ENCODE measurements at places on chromosomes 3 and 15.

- DNase-seq: no peak
These were observed 64.6 kb downstream of the CPN2 start for GRCh38 chr3:194286375-194287146.

DNA sequence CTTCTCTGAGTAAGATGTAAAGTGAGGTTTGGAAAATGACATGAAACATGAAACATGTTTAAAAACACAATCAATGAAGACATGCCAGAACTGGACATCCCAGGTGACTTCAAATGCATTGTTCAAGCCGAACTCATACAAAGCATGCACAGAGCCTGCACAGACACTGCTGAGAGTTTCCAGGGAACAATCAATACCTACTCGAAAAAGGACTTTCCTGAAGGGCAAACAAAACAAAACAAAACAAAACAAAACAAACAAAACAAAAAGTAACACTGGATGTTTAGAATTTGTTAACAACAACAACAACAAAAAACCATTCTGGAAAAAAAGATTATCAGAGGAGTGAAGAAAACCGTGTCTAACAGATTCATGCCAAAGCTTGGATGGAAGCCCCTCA, 10.5 kb upstream of the TM4SF19 start:
- no peak for DNase-seq

- DNase-seq: no peak
These were observed 409.0 kb downstream of the TAFA4 start for GRCh38 chr3:68523330-68523729.

DNA sequence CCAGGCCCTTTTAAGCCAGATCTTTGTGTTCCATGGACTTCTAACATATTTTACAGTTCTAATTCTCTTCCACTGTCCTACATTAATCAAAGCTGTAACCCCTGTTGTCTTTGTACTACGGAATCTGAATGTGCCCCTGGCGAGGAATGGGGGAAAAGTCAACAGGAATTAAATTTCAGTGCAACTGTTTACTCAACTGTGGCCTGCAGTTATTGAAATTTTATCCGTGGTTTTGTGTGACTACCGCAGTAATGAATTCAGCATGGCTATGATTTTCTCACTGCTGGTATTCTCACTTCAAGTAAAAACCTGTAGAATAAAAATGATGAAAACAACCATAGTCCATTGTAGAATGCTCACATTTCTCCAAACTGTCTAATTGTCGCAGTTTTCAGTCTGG, 388.0 kb downstream of the FOXP1 start:
- no peak for DNase-seq

DNA sequence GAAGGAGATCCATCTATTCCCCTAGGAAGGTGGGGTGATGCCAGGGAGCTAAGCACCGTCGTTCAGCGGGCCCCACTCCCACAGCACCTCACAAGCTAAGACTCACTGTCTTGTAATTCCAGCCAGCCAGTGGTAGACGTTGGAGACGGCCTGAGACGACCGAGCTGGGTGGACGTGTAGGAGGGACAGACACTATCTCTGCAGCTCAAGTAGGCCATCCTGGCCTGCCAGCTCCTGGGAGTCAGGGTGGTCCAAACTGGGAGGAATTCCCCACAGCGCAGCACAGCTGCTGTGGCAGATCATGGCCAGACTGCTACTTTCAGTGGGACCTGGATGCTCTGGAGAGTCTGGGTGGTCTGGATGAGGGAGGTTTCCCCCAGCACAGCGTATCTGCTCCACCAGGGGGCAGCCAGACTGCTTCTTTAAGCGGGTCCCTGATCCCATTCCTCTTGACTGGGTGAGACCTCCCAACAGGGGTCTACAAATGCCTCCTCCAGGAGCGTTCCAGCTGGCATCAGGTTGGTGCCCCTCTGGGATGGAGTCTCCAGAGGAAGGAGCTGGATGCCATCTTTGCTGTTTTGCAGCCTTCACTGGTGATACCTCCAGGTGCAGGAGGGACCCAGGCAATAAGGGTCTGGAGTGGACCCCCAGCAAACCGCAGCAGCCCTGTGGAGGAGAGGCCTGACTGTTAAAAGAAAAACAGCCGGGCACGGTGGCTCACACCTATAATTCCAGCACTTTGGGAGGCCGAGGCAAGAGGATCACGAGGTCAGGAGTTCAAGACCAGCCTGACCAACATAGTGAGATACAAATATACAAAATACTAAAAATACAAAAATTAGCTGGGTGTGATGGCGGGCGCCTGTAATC, 27.6 kb downstream of the GNB5 start:
- DNase-seq: no peak

- no peak for DNase-seq
These were observed 20.8 kb downstream of the TM4SF1 start for GRCh38 chr3:149356630-149357029.

DNA sequence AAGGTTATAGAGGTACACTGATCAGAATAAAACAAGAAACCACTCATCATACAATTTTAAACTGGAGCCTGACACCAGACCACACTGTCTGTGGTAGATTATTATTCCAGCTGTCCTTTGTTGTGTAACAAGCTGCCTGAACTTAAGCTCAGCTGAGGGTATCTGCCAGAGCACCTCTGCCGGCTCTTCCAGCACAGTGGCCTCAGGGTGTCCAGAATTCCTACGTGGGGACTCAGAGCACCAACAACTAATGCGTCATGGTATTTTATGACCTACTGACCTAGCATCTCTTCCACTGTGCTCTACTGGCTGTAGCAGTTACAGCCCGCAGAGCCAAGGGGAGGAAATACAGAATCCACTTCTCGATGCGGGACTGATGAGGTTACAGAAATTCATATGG, 15.6 kb upstream of the RAF1 start:
- DNase-seq: no peak

GRCh38 chr15:36403351-36403750, 176.1 kb upstream of the CDIN1 start:
- DNase-seq: no peak

GRCh38 chr15:100859970-100860828, 19.4 kb upstream of the ALDH1A3 start:
- no peak for DNase-seq

DNA sequence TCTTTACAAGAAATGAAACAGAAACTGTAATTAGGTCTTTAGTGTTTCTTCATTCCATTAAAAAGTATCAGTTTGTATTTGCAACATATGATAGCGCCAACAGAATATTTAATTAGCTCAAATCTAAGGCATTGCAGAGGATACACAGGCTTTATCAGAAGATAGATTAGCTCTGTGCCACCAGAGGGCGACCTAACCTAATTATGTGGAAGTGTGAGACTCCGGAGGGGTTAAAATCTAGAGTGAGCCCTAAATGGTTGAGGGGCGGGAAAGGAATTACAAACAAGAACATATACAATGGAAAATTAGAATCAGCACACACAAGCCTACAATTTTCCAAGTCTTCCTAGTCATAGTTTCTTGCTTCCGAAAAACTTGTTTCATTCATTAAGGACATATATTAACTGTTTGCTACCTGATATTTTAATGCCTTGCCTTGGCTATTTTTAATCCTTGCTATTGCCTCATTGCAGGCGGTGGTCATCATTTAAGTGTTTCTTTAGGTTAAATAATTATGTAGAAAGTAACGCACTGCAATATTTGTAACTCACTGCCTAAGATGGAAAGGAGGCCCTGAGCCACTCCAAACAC, 18.0 kb upstream of the RYR3 start:
- DNase-seq: peak; percentile 11

- DNase-seq: no peak
These were observed 178.9 kb downstream of the ECT2 start for GRCh38 chr3:172929451-172929850.

DNA sequence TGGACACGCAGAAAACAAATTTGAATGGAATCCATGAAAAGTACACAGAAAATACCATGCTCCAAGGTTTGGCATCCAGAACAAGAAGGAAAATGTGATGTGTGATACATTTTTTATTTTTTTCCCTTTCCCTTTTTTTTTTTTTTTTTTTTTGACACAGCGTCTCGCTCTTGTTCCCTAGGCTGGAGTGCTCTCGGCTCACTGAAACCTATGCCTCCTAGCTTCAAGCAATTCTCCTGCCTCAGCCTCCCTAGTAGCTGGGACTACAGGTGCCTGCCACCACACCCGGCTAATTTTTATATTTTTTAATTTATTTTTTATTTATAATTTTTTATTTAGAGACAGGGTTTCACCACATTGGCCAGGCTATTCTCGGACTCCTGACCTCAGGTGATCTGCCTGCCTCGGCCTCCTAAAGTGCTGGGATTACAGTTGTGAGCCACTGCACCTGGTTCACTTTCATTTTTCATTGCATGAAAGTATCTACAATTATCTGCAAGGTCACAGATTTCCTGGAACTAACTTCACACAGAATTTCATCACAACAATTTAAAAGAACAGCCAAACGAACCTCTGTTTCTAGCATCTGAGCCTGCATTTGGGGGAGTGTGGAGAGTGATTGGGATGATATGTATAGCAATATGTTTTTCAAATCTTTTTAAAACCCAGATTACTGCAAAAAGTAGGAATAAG, 8.3 kb downstream of the POU1F1 start:
- DNase-seq: no peak

GRCh38 chr3:161475905-161476304, 20.7 kb upstream of the OTOL1 start:
- DNase-seq: no peak

GRCh38 chr3:140365872-140366697, 311.8 kb upstream of the TRIM42 start:
- no peak for DNase-seq

- no peak for DNase-seq
These were observed 467.5 kb downstream of the C3orf38 start for GRCh38 chr3:88617283-88617682.

DNA sequence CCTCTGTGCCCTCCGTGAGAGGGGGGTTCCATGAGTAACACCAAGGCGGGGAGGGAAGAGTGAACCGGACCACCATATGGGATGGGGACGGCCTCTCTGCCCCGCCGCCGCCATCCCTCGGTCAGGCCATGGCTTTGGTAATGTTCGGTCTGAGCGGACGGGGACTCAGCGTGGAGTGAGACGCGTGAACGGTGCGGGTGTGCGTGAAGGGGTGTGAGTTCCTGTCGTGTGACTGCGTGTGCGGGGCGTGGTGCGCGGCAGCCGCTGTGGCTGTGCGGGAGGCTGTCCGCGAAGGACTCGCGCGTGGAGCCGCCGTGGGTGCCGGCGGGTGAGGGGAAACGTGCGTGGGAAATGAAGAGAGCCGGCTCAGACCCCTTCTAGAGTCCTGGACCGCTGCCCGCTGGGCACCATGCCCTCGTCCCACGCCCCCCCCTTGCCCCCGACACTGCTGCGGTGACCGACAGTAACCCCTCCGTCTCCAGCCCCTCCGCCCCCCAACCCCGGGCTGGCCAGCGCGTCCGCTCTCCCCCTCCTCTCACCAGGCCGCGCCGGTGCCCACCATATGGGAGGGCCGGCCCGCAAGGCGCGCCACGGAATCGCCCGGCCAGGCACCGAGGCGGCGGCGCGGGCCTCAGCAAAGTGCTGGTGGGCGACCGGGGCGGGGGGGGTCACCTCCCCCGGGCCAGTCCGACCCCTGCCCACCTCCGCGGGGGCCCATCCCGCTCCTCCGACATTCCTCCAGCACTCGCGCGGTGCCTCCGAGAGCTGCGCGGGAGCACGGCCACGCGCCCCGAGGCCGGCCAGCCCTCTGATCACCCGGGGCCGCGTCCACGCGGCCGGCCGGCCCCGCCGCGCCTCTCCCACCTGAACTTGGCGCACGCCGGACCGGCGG, 589 bp downstream of the KLF15 start:
- no peak for DNase-seq

DNA sequence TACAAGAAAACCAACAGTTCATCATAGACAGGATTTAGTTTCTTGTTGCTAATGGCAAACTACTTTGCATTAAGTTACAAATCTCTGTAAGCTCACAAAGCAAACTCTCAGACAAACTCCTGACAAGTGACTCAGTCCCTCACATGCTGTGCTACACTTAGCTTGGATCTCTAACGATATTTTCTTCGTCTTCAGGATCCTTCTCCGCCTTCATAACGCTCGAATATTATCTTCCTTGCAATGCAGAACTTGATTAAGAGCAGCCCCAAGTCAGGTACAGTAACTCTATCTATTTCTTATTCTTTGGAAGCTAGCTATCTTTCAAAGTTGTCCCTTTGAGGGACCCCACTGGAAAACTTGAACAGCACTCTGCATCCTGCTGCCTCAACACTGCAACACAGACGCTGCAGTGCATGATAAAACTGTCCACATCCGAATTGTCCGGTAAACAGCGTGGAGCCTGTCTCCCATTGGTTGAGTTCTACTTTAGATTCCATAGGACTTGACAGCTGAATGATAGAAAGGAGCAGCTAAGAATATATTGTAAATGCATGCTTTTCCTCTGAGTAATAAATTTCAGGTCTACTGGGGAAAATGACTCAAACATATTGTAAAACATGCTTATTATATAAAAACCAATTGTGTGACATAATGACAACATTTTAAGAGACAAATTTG, 61.3 kb downstream of the UACA start:
- DNase-seq: no peak

GRCh38 chr3:69012800-69013252, 658 bp downstream of the EOGT start:
- no peak for DNase-seq

DNA sequence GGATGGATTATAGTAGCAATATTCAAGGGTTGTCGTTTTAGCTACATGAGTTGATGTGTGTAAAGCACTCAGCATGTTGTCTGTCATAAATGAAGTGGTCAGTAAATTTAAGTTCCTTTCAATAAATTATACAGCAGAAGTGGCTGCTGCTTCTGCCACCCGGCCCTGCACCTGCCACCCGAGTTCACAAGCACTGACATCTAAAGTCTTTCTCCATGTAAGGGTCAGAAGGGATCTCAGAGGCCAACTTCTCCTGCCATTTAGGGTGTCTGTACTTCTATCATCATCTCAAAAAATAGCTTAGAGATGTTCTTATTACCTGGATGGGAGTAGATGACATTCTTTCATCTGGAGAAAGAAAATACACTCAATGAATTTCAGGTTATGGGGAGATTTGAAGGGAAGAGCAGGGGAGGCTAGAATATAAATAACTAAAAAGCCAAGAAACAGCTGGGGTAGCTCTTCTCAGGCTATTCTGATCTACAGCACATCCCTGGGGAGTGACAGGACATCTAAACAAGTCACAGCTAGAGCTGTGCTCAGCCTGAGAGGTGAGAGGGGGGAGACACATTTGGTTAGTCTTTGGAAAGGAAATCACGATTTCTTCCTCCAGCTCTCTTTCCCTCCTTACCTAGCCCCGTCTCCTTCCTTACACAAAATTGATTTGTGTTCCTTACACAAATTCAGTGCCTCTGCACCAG, 8.0 kb downstream of the GCSAM start:
- DNase-seq: no peak

- DNase-seq: no peak
These were observed 60.7 kb downstream of the RPL22L1 start for GRCh38 chr3:170809007-170809974.

DNA sequence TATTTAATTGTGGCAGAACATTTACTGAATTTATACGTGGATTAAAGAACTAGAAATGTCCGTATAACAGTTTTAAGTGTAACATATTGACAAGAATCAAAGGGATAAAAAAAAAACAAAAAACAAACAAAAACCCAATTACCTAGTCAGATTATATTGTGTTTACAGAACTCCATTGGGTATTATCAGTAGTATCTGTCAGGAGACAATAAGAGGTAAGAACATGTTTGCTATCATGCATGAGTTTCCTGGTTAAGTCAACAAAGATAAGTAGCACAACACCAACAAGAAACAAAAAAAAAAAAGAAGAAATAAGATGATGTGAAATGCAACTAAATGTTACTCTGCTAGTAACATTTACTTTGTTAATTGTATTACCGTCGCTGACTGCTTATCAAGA, 570.6 kb downstream of the ZBBX start:
- DNase-seq: no peak

- no peak for DNase-seq
These were observed 206.6 kb upstream of the MDFIC2 start for GRCh38 chr3:70519026-70519425.

- no peak for DNase-seq
These were observed 4.9 kb upstream of the TMEM212 start for GRCh38 chr3:171838218-171838720.

All from stimulated activated CD8-positive, alpha-beta memory T cell treated with anti-CD3 and anti-CD28 coated beads, Interleukin-15, amount 100 ng/mL, for 48 hours (primary cell).